Nasal cavity respiratory epithelium epithelial cell of viscerocranial mucosa (primary cell): ENCODE measurements at places on chromosomes 11 and 22. TPM values are rescaled to one million over a fixed set of nuclear protein-coding genes. Genes with fewer than 3 reads are reported as not detected.

Gene MRGPRE
- total RNA-seq = not detected in 2 replicates

Gene PRR14L
- 21.2 and 40.8 TPM in 2 replicates for total RNA-seq

Gene MRGPRD
- total RNA-seq = not detected in 2 replicates

Gene POU2AF3
- 0.36 TPM in 1 of 2 replicates, not detected in the other for total RNA-seq

Gene ROBO4
- under 0.01 TPM in 1 of 2 replicates, not detected in the other for total RNA-seq

Gene C11orf87
- under 0.01 TPM in 1 of 2 replicates, not detected in the other for total RNA-seq

Gene DEPDC7
- total RNA-seq = 2.7 and 3.1 TPM in 2 replicates

Gene HEPHL1
- total RNA-seq = 0.64 and 10.3 TPM in 2 replicates

Gene ROBO3
- total RNA-seq = 8.5 and 56.0 TPM in 2 replicates

Gene NXPE2
- total RNA-seq = 0.07 TPM in 1 of 2 replicates, not detected in the other

Gene MS4A4A
- not detected in 2 replicates for total RNA-seq

Gene DNAJB7
- not detected in 2 replicates for total RNA-seq

Gene ELF5
- under 0.01 and 3.2 TPM in 2 replicates for total RNA-seq

Gene USP2
- 1.4 and 2.4 TPM in 2 replicates for total RNA-seq

Gene KCNK4
- total RNA-seq = not detected in 2 replicates

Gene SLC25A18
- total RNA-seq = under 0.01 TPM in 1 of 2 replicates, not detected in the other

Gene PPARA
- 16.4 and 16.7 TPM in 2 replicates for total RNA-seq

Gene OR52N4
- not detected in 2 replicates for total RNA-seq

Gene BATF2
- total RNA-seq = 0.34 and 0.57 TPM in 2 replicates

Gene GGTLC2
- total RNA-seq = not detected in 2 replicates

Gene CDCA5
- under 0.01 and 0.14 TPM in 2 replicates for total RNA-seq

Gene BTG4
- total RNA-seq = 0.34 and 0.43 TPM in 2 replicates

Gene KLHL35
- 0.57 and 0.68 TPM in 2 replicates for total RNA-seq

Gene CHST1
- total RNA-seq = 0.14 and 1.7 TPM in 2 replicates

Gene TRIM29
- 232 and 1,029 TPM in 2 replicates for total RNA-seq

Gene P2RY6
- 0.64 TPM in 1 of 2 replicates, not detected in the other for total RNA-seq

Gene OR10S1
- total RNA-seq = not detected in 2 replicates

Gene SCUBE1
- total RNA-seq = not detected in 2 replicates

Gene SYCE3
- total RNA-seq = 0.28 TPM in 1 of 2 replicates, not detected in the other

Gene KDM4F
- total RNA-seq = not detected in 2 replicates

Gene CLCF1
- 3.2 and 3.8 TPM in 2 replicates for total RNA-seq

Gene SPDYC
- not detected in 2 replicates for total RNA-seq

Gene MAP6
- total RNA-seq = under 0.01 and 0.50 TPM in 2 replicates

Gene SAAL1
- 16.7 and 17.2 TPM in 2 replicates for total RNA-seq

Gene ARFGAP2
- 85.1 and 96.1 TPM in 2 replicates for total RNA-seq

Gene DBX1
- not detected in 2 replicates for total RNA-seq

Gene DLG2
- 0.68 and 0.71 TPM in 2 replicates for total RNA-seq

Gene TMEM123
- total RNA-seq = 152 and 217 TPM in 2 replicates

Gene HTR3A
- 0.14 TPM in 1 of 2 replicates, not detected in the other for total RNA-seq

Gene VSTM5
- under 0.01 and 0.43 TPM in 2 replicates for total RNA-seq
